ENCODE measurements at places on chromosomes 6 and 20.

- DNase-seq, result peak; percentile 88
These were observed 149.3 kb downstream of the UTRN start for GRCh38 chr6:144434308-144434990.

GRCh38 chr6:157325069-157325805, 1.9 kb upstream of the TMEM242 start:
- DNase-seq, result no peak

DNA sequence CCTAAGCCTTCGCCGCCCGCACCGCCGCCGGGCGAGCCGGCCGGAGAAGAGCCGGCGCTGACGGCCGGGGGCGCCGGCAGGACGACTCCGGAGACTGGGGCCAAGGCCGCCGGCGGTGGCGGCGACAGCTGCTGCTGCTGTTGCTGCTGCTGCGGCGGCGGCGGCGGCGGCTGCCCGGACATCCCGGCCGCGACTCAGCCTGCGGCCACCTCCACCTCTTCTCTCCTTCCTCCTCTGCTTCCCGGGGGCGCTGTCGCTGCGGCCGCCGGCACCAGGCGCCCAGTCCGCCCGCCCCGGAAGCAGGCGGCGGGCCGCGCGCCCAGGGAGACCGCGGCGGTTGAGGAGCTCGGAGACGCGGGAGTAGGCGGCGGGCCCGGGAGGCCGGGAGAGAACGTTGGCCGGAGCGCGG, 307 bp downstream of the RANBP9 start:
- no peak for DNase-seq

DNA sequence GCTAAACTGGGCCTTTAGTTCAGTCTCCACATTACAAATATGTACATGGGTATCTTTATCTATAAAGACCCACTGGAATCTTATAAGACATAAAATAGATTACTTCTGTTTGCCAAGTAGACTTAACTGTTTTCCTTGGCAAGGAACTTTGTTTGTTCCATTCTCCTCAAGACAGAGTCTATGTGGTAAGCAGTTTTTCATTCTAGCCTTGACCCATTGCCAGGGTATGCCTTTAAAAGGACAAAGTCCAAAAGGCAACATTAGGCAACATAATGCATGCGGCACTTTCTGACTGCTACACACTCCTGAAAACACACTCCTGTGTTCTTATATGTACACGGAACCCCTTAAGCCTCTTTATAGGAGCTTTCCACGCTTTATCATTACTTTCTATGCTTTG, 20.4 kb downstream of the VNN1 start:
- DNase-seq, result peak; percentile 93

DNA sequence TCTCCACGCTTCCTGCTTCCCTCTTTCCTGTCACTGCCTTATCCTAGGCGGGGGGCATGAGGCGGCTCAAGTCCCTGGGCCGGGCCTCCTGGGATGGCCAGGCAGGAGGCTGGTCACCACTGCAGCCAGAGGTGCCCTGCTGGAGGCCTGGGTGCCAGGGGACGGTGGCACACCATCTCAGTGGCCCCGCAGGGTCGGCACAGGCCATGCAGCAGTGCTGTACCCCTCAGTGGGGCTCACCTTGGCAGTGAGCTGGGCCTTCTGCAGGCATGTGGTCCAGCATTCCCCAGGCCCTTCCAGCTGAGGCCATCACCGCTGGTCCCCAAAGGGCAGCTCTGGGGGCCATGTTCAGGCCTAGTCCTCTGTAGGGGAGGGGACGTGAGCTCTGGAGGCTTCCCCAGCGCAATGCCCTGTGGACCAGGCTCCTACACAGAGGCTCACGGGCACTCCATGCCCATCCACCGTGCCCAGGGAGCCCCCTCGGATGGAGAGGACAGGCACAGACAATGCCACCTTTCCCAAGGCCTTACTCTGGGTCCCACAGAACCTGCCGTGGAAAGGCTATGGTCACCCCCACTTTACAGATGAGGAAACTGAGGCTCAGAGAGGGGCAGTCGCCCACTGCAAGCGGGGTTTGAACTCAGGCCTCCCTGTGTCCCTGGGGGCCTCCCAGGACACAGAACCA, 123.8 kb downstream of the TAF4 start:
- no peak for DNase-seq

GRCh38 chr6:14288910-14289309, 171.3 kb downstream of the CD83 start:
- no peak for DNase-seq

- peak; percentile 3 for DNase-seq
These were observed 10.6 kb upstream of the IFT52 start for GRCh38 chr20:43579861-43580793.

DNA sequence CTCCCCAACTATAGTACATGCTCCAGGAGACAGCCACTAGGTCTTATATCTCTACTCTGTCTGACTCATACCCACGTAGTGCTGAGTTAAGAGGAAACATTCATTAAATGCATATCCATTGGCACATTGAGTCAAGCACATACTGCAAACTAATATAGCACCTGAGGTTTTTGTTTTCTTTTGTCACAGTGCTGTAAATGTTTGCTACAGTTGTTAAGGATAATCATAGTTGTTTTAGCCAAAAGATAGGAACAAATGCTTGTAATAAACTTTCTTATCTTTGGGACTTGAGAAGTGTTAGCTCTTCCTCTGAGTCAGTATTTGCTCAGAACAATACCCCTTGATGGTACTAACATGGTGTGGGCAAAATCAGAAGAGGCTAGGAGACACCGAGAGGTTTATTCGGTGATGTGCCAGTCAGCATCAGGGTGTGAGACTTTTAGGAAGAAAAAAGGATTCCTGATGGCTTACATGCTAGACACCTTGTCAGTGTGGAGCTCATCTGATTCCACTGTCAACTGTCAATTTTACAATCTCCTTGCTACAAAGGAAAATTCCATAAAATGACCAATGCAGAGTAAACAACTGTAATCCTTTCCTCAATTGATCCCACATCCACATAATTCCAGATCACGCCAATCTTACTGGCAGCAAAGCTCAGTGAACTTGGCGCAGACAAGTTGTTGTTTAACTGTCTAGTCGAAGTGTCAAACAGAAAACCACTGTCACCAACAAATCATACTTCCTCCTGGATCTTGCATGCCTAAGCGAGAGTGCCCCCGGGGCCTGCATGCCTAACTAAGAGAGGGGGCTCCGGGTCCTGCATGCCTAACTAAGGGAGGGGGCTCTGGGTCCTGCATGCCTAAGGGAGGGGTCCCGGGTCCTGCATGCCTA, 36.1 kb downstream of the ELOVL2 start:
- peak; percentile 66 for DNase-seq

GRCh38 chr6:3894590-3895311, 45.6 kb downstream of the FAM50B start:
- no peak for DNase-seq

- DNase-seq, result peak; percentile 28
These were observed 164.3 kb upstream of the OGFRL1 start for GRCh38 chr6:71124340-71124739.

- no peak for DNase-seq
These were observed 141.2 kb downstream of the RALGAPA2 start for GRCh38 chr20:20571068-20571780.

DNA sequence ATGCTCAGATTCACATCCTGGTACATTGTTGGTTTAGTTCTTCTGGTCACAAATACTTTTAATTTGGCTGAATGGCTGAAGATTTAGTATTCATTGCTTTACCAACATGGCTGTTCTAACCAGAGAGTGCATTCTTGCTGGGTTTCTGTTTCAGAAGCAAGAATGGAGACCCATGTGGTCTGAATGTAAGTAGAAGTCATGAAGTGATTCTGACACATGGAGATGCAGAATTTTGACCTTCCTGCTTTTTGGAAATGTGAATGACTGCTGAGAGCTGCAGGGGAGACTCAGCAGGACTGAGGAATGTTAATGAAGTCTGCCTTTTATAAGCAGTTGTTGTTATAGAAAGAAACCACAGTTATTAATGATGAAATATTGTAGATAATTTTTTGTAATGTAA, 576.1 kb upstream of the MARCKS start:
- DNase-seq, result no peak

DNA sequence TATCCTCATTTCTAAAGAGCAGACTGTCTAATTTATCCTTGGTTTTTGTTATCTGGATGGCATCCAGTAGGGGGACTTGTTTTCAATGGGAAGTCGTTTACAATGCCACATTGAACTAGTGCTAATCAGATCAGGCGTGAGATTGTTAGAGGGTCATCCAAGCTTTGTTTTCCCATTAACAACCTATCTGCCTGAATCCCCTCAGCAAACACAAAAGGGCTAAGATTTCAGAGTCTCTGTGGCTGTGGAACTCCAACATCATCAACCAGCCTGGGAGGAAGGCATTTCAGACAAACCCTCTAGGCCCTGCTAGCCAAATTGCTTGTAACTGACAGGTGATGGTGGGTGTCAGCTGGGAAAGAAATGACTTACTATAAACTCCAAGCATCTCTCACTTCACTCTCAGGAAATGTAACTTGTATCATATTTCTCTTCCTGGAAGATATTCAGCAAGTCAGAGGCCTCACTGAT, 47.7 kb downstream of the COL19A1 start:
- no peak for DNase-seq

DNA sequence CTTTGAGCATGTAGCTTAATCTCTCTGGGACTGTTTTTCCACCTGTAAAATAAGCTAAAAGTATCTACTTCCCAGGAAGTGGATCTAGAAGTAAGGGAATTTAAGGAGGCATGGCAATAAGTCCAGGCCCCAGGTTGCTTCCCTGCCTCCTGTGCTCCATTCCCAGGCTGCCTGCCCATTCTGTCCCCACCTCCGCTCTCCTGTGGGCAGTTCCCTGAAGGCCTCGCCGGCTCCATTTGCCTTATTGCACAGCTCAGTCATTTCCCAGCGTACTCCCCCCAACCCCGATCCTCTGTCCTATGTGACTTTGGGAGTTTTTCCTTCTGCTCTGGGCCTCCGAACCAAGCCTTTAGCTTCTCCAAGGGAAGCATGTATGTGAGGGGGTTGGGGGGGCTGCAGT, 4.6 kb downstream of the SLC29A1 start:
- no peak for DNase-seq

- DNase-seq, result no peak
These were observed 4.9 kb downstream of the ARFRP1 start for GRCh38 chr20:63702751-63703470.
